ENCODE measurements at places on chromosomes 1 and 21.

- DNase-seq = peak; percentile 5
Measured at GRCh38 chr1:197619008-197619640, 156.2 kb downstream of the DENND1B start.

- no peak for DNase-seq
Measured at GRCh38 chr1:169322138-169322537, 45.5 kb downstream of the NME7 start.

DNA sequence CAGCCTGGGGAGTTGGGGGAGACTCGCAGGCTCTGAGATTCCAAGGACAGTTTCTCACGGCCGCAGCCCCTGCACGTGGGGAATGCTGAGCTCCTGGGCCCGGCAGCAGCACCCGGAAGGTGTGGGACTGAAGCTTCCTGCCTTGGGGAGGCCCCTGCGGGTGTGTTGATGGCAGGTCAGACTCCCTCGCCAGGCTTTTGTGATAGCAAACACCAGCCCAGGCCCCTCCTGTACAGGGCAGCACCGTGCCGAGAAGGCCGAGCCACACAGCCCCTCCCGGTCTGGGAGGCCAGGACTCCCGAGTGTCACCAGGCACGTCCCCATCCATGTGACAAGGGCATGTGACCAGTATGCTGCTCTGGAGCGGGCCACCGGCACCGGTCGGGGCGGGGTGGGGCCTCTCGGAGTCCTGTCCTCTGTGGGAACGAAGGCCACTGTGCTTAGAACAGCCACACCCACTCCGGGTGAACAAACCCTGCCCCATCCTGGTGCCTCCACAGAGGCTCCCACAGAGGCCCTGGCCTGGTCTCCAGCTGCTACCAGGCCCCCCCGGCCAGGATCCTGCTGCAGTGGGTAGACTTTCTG, 31.1 kb upstream of the ARHGEF16 start:
- DNase-seq = peak; percentile 80

- DNase-seq = peak; percentile 10
Measured at GRCh38 chr1:218592688-218593087, 247.6 kb downstream of the TGFB2 start.

DNA sequence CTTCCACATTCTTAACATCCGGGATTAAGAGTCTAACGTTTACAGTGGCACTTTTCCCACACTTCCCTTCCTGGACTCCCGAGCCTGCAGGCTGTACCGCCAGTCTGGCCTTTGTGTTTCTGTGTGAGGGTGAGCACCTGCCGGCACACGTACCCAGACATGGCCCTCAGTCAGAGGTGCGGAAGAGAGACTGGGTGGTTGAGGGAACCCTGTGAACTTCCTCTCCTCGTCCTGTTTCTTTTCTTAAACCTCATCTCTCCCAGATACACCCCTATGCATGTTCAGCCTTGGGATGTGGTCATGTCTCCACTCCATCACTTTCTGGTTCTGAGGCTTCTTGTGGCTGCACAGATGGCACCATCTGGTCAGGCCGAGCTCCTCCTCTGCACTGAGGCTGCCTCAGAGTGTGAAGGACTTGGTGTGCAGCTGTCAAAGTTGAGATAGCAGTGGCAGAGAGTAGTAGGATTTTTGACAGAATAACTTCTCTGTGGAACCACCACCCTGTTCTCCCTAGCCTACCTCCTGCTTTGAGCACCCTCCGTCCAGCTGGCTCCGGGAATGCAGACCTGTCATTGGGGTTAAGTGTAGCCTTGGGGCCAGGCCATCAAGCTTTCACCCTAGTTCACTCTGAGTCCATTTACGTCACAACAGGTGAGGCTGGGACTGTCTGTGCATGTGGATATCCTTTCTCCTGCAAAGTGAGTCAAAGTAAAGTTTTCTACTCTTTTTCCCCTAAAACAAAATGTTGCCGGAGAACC, 31.4 kb downstream of the VASH2 start:
- no peak for DNase-seq

DNA sequence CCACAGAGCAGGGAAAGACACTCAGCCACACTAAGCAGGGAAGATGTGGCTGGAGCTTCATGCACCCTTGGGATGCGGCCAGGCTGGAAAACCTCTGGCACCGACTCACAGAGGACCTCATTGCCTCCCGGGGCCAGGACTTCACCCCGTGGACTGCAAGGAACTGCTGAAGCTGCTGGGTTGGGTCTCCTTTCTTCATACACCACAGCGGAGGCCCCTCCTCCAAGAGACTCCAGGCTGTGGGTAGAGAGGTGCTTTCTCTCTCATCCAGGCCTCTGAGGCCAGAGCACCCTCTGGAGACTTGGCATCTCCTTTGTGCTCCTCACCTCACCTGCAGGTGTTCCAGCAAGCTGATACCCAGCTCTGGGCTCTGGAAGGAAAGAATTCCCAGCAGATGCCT, 76.0 kb upstream of the EDN2 start:
- no peak for DNase-seq

DNA sequence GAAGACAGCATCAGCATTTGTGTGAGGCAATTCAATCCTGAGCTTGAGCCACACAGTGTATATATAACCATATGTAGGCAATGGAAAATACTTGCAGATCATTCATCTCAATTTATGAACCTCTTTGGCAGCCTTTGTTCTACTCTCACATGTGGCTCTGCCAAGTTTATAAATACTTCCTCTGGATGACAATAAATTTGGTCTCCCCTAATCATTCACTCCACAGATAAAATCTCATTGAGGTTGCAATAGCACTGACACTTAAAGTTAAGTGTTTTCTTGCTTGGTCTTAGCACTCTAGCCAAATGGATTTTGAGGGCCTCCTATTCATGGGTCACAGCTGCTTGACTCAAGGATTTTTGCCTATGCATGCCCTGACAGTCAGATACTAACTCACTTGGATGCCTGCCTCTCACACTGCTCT, 136.6 kb upstream of the VANGL1 start:
- no peak for DNase-seq

GRCh38 chr1:234619794-234620247, 9.8 kb upstream of the IRF2BP2 start:
- peak; percentile 97 for DNase-seq

- no peak for DNase-seq
Measured at GRCh38 chr1:89993541-89993940, 1.4 kb upstream of the ZNF326 start.

- no peak for DNase-seq
Measured at GRCh38 chr1:201639826-201640225, 100.9 kb downstream of the NAV1 start.

Data from HepG2 (cell line).